Breast epithelium (tissue), 4 donors: ENCODE measurements at places on chromosomes 6 and 20. TPM values are rescaled to one million over a fixed set of nuclear protein-coding genes. Genes with fewer than 3 reads are reported as not detected.

GRCh38 chr6:21665110-21665391, 71.5 kb downstream of the SOX4 start:
- H3K36me3 ChIP-seq, result no peaks in the 10 kb centered on the region
- no peaks in the 10 kb centered on the region for H3K4me1 ChIP-seq
- peak overlapping the region; percentile 93 for H3K27ac ChIP-seq
- no peak for DNase-seq

Gene E2F1
- 0.88 TPM for total RNA-seq

Gene OARD1
- 22.3 TPM for total RNA-seq

Gene DPPA5
- total RNA-seq, result not detected

Gene NOL4L
- total RNA-seq, result 3.7 TPM

Gene SLC35D3
- total RNA-seq, result not detected

Gene ZBTB12
- total RNA-seq, result 0.64 TPM

Gene ZBTB46
- 18.7 TPM for total RNA-seq

- no peak overlapping the region for H3K27ac ChIP-seq
- no peaks in the 10 kb centered on the region for H3K27me3 ChIP-seq
- no peaks in the 10 kb centered on the region for H3K36me3 ChIP-seq
- no peak overlapping the region for H3K4me3 ChIP-seq
Measured at GRCh38 chr20:41586772-41587171, 31.4 kb downstream of the CHD6 start.

Gene CRIP3
- 2.1 TPM for total RNA-seq

Gene OR2J3
- not detected for total RNA-seq

Gene NOX3
- total RNA-seq, result not detected

GRCh38 chr20:1034415-1034789, 32.3 kb upstream of the RSPO4 start:
- no peak overlapping the region for H3K27ac ChIP-seq
- H3K36me3 ChIP-seq, result no peaks in the 10 kb centered on the region
- H3K4me1 ChIP-seq, result no peaks in the 10 kb centered on the region
- H3K4me3 ChIP-seq, result no peak overlapping the region

- H3K4me3 ChIP-seq, result peak overlapping the region; percentile 33
- H3K27me3 ChIP-seq, result no peaks in the 10 kb centered on the region
- DNase-seq, result no peak
- H3K27ac ChIP-seq, result no peak overlapping the region
- H3K36me3 ChIP-seq, result no peaks in the 10 kb centered on the region
Measured at GRCh38 chr6:16228709-16229665, 9.4 kb upstream of the GMPR start.

Gene POU5F1
- total RNA-seq, result 0.98 TPM

GRCh38 chr6:154353626-154354025, 3.0 kb downstream of the IPCEF1 start:
- no peaks in the 10 kb centered on the region for H3K27me3 ChIP-seq
- H3K27ac ChIP-seq, result no peak overlapping the region
- no peaks in the 10 kb centered on the region for H3K4me1 ChIP-seq
- DNase-seq, result no peak
- H3K4me3 ChIP-seq, result no peak overlapping the region

GRCh38 chr20:50136822-50137599, 16.5 kb downstream of the PEDS1 start:
- no peak for DNase-seq
- H3K27me3 ChIP-seq, result no peaks in the 10 kb centered on the region
- no peak overlapping the region for H3K4me3 ChIP-seq
- H3K4me1 ChIP-seq, result peaks cover 11% of the 10 kb centered on the region

DNA sequence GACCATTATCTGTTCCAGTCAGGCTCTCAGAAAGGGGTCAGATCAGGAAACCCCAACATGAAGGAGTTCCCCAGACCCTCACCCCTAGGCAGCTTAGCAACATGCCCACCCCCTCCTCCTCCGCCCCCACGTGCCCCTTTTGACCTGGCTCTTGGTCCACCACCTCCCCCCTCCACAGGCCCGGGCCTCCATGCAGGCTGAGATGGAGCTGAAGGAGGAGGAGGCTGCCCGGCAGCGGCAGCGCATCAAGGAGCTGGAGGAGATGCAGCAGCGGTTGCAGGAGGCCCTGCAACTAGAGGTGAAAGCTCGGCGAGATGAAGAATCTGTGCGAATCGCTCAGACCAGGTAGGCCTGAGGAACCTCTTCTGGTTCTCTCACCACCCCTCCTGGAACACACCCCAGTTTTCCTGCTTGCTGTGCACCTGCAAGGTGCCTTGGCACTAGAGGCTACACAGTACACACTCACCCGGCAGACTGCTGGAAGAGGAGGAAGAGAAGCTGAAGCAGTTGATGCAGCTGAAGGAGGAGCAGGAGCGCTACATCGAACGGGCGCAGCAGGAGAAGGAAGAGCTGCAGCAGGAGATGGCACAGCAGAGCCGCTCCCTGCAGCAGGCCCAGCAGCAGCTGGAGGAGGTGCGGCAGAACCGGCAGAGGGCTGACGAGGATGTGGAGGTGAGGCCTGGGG, 21.9 kb downstream of the DEF6 start:
- no peak for DNase-seq
- H3K36me3 ChIP-seq, result no peaks in the 10 kb centered on the region
- H3K4me1 ChIP-seq, result no peaks in the 10 kb centered on the region
- H3K27me3 ChIP-seq, result no peaks in the 10 kb centered on the region
- H3K4me3 ChIP-seq, result no peak overlapping the region

- peak overlapping the region; percentile 21 for H3K27ac ChIP-seq
- H3K4me3 ChIP-seq, result no peak overlapping the region
- H3K4me1 ChIP-seq, result no peaks in the 10 kb centered on the region
- H3K27me3 ChIP-seq, result no peaks in the 10 kb centered on the region
Measured at GRCh38 chr6:112237066-112237465, 17.3 kb downstream of the LAMA4 start.

Gene SRSF12
- 1.8 TPM for total RNA-seq

Gene NNAT
- 9.7 TPM for total RNA-seq

Gene GPX5
- not detected for total RNA-seq

Gene GSTA2
- total RNA-seq, result not detected

GRCh38 chr6:89050697-89051096, 29.9 kb upstream of the PNRC1 start:
- H3K27me3 ChIP-seq, result no peaks in the 10 kb centered on the region
- H3K36me3 ChIP-seq, result no peaks in the 10 kb centered on the region
- no peak overlapping the region for H3K4me3 ChIP-seq
- no peaks in the 10 kb centered on the region for H3K4me1 ChIP-seq
- no peak for DNase-seq

Gene OGFRL1
- 49.1 TPM for total RNA-seq

Gene RHAG
- total RNA-seq, result not detected

Gene SYTL3
- total RNA-seq, result 8.0 TPM

- DNase-seq, result no peak
- no peaks in the 10 kb centered on the region for H3K4me1 ChIP-seq
- H3K4me3 ChIP-seq, result no peak overlapping the region
- no peak overlapping the region for H3K27ac ChIP-seq
Measured at GRCh38 chr6:12944001-12944400, 227.4 kb downstream of the PHACTR1 start.

Gene HLA-DQB2
- 1.5 TPM for total RNA-seq

Gene KIF6
- total RNA-seq, result 0.15 TPM

- H3K4me3 ChIP-seq, result no peak overlapping the region
- no peaks in the 10 kb centered on the region for H3K36me3 ChIP-seq
- DNase-seq, result no peak
- no peak overlapping the region for H3K27ac ChIP-seq
- no peaks in the 10 kb centered on the region for H3K27me3 ChIP-seq
Measured at GRCh38 chr6:108733706-108734265, 114.4 kb upstream of the ARMC2 start.

GRCh38 chr6:17542243-17542642, 57.9 kb upstream of the FAM8A1 start:
- no peak overlapping the region for H3K4me3 ChIP-seq
- DNase-seq, result no peak

Gene CST7
- 1.8 TPM for total RNA-seq

DNA sequence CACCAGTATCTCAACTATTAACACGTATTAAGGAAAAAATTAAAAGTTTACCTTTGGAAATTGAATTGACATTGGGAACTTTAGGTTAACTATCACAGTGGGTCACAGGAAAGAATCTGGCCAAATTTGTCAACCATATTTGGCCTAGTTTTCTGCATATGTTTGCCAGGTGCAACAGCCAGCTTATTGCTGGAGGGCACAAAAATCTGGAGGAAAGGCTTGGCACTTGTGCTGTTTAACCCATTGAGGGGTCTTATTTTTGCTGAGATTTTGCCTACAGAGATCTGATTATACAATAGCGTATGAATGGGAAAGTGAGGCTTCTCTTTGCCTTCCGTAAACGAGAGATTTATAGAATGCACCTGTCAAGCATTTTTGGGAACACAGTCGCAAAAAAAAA, 190.4 kb downstream of the PRL start:
- no peaks in the 10 kb centered on the region for H3K27me3 ChIP-seq
- H3K36me3 ChIP-seq, result no peaks in the 10 kb centered on the region
- no peaks in the 10 kb centered on the region for H3K4me1 ChIP-seq
- DNase-seq, result no peak

- no peak for DNase-seq
- H3K27me3 ChIP-seq, result no peaks in the 10 kb centered on the region
- no peak overlapping the region for H3K27ac ChIP-seq
- H3K36me3 ChIP-seq, result no peaks in the 10 kb centered on the region
Measured at GRCh38 chr20:63281742-63282665, 9.4 kb downstream of the ARFGAP1 start.

DNA sequence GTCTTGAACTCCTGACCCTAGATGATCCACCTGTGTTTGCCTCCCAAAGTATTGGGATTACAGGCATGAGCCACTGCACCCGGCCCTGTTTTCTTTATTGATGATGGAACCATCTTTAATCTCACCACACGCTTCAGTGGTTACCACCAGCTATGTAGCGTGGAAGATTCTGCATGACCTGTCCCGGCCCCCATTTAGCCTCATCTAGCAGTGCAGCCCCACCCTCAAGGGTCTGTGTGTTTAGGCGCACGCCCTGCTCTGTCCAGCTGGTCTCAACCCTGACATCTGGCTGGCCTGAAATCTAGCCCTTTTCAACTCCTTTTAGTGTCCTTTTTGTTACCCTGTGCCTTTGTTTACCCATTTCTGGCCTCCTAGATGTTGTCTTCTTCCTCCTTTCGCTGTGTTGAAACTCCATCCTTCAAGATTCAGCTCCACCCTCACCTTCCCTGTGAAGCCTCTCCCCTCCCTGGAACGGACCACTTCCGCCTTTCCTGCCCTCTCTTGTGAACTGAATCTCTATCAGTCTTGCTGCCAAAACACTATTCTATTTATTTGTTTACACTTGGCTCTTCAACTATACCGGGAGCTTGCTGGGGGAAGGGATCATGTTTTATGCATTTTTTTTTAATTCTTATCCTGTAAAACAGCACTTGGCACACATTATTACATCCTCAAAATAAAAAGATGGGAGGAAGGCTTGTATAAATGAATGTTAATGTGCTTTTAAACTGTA, 101.0 kb upstream of the MTHFD1L start:
- H3K27me3 ChIP-seq, result no peaks in the 10 kb centered on the region
- H3K4me3 ChIP-seq, result no peak overlapping the region
- no peaks in the 10 kb centered on the region for H3K36me3 ChIP-seq
- DNase-seq, result no peak

Gene COL9A3
- total RNA-seq, result 10.2 TPM

- no peaks in the 10 kb centered on the region for H3K4me1 ChIP-seq
- no peak overlapping the region for H3K4me3 ChIP-seq
- H3K27ac ChIP-seq, result no peak overlapping the region
- no peaks in the 10 kb centered on the region for H3K27me3 ChIP-seq
- no peak for DNase-seq
- H3K36me3 ChIP-seq, result no peaks in the 10 kb centered on the region
Measured at GRCh38 chr6:148790817-148791216, 44.0 kb downstream of the UST start.

Gene GRM1
- not detected for total RNA-seq

- H3K4me3 ChIP-seq, result no peak overlapping the region
- peaks cover 11% of the 10 kb centered on the region for H3K36me3 ChIP-seq
- peaks cover 24% of the 10 kb centered on the region for H3K4me1 ChIP-seq
- H3K27ac ChIP-seq, result peak overlapping the region; percentile 58
Measured at GRCh38 chr6:33692078-33692759, 19.3 kb downstream of the UQCC2 start.

DNA sequence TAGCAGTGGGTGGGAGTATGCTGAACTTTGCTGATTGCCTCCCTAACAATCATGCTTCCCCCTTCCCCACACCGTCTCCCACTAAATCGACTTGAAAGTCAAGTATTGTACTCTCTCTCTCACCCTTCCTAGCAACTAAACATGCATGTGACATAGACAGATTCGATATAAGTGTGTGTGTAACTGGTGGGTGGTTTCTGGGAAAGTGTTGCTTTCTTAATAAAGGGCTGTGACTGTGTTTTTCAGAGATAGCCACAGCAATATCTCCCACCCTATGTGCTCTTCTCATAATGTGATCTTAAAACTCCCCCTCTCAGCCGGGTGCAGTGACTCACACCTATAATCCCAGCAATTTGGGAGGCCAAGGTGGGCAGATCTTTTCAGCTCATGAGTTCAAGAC, 49.3 kb upstream of the E2F3 start:
- no peaks in the 10 kb centered on the region for H3K4me1 ChIP-seq
- no peak overlapping the region for H3K4me3 ChIP-seq
- no peak overlapping the region for H3K27ac ChIP-seq
- no peaks in the 10 kb centered on the region for H3K36me3 ChIP-seq
- no peaks in the 10 kb centered on the region for H3K27me3 ChIP-seq

- no peaks in the 10 kb centered on the region for H3K36me3 ChIP-seq
- DNase-seq, result no peak
- no peak overlapping the region for H3K4me3 ChIP-seq
- H3K27me3 ChIP-seq, result no peaks in the 10 kb centered on the region
- no peak overlapping the region for H3K27ac ChIP-seq
Measured at GRCh38 chr6:142378138-142378875, 76.5 kb downstream of the ADGRG6 start.

DNA sequence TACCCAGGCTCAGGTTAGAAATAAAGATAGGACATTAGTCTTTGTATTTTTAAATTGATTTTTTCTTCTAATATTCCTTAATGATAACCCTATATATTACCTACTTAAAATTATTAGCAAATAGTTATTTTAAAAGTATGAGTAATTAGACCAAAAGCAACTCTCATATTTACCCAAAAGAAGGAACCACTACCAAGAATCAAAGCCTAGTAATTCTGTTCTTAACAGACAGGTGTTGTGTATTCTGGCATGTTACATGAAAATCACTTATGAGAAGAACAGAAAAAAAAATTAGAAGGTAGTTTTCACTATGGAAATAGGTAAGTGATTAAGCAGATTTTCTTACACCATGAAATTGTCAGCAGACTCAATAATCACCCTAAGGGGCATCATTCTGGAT, 105.1 kb downstream of the ATG5 start:
- no peaks in the 10 kb centered on the region for H3K27me3 ChIP-seq
- no peak overlapping the region for H3K27ac ChIP-seq
- H3K36me3 ChIP-seq, result no peaks in the 10 kb centered on the region
- H3K4me3 ChIP-seq, result no peak overlapping the region
- H3K4me1 ChIP-seq, result no peaks in the 10 kb centered on the region

Gene PNPLA1
- total RNA-seq, result not detected

GRCh38 chr6:72580281-72580940, 41.5 kb upstream of the KCNQ5 start:
- DNase-seq, result no peak
- no peak overlapping the region for H3K27ac ChIP-seq
- no peaks in the 10 kb centered on the region for H3K36me3 ChIP-seq
- no peaks in the 10 kb centered on the region for H3K4me1 ChIP-seq
- H3K27me3 ChIP-seq, result no peaks in the 10 kb centered on the region

GRCh38 chr20:35638751-35639150, 23.1 kb downstream of the SPAG4 start:
- DNase-seq, result no peak
- H3K27ac ChIP-seq, result no peak overlapping the region
- no peaks in the 10 kb centered on the region for H3K4me1 ChIP-seq
- H3K27me3 ChIP-seq, result no peaks in the 10 kb centered on the region
- no peaks in the 10 kb centered on the region for H3K36me3 ChIP-seq

Gene TENT5A
- total RNA-seq, result 42.4 TPM
